Cardiac ventricle fibroblast (primary cell): ENCODE measurements at places on chromosomes 6 and 20. TPM values are rescaled to one million over a fixed set of nuclear protein-coding genes. Genes with fewer than 3 reads are reported as not detected.

OPRM1 gene
- not detected in 2 replicates for total RNA-seq

SLC17A1 gene
- not detected in 2 replicates for total RNA-seq

ZFP57 gene
- total RNA-seq: not detected in 2 replicates

CGA gene
- total RNA-seq: not detected in 2 replicates

PPP1R16B gene
- 0.31 and 0.44 TPM in 2 replicates for total RNA-seq

GRIK2 gene
- 0.31 and 0.44 TPM in 2 replicates for total RNA-seq

GSTA1 gene
- total RNA-seq: not detected in 2 replicates

TCF19 gene
- total RNA-seq: 1.8 and 3.0 TPM in 2 replicates

UNC5CL gene
- not detected in 2 replicates for total RNA-seq

SLC26A8 gene
- total RNA-seq: 0.06 TPM in 1 of 2 replicates, not detected in the other

OXT gene
- total RNA-seq: not detected in 2 replicates
